ENCODE measurements at places on chromosomes 1 and 21. TPM values are rescaled to one million over a fixed set of nuclear protein-coding genes. Genes with fewer than 3 reads are reported as not detected.

- peak; percentile 34 for DNase-seq
Measured at GRCh38 chr1:96306809-96307560, 414.6 kb upstream of the PTBP2 start.

- DNase-seq, result no peak
Measured at GRCh38 chr1:220797553-220797952, 10.8 kb downstream of the MTARC1 start.

- DNase-seq, result peak; percentile 28
Measured at GRCh38 chr1:201172999-201173610, 17.5 kb upstream of the IGFN1 start.

- DNase-seq, result no peak
Measured at GRCh38 chr1:58978096-58978495, 194.2 kb upstream of the JUN start.

GRCh38 chr1:29592731-29593130 is 356.4 kb downstream of the PTPRU start:
- peak; percentile 40 for DNase-seq

- no peak for DNase-seq
Measured at GRCh38 chr1:42239555-42239954, 75.0 kb upstream of the GUCA2A start.

GRCh38 chr1:189970331-189971230 is 507.1 kb downstream of the BRINP3 start:
- no peak for DNase-seq

GRCh38 chr21:38925478-38925877 is 119.7 kb downstream of the ETS2 start:
- DNase-seq, result no peak

GRCh38 chr1:233261206-233261605 is 34.3 kb downstream of the PCNX2 start:
- DNase-seq, result no peak

- DNase-seq, result no peak
Measured at GRCh38 chr1:109573785-109574184, 25.4 kb downstream of the GNAI3 start.

DNA sequence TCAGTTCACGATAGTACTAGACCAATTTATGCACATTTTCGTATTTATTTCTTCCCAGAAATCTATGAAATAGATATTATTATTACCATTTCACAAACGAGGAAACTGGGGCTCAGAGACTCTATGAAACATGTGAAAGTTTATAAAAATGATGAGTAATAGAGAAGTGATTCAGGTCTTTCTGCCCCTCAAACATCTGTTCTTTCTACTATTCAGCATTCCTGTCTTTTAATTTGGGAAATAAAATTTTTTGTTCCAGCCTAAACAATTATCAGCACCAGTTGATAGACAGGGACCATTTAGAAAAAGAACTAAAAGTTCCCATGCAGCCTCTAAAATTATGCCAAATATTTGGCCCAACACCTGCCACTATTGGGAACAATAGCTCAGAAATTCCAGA is 585.1 kb downstream of the PTPRC start:
- DNase-seq, result no peak

- no peak for DNase-seq
Measured at GRCh38 chr1:204972426-204972825, 70.6 kb upstream of the CNTN2 start.

DNA sequence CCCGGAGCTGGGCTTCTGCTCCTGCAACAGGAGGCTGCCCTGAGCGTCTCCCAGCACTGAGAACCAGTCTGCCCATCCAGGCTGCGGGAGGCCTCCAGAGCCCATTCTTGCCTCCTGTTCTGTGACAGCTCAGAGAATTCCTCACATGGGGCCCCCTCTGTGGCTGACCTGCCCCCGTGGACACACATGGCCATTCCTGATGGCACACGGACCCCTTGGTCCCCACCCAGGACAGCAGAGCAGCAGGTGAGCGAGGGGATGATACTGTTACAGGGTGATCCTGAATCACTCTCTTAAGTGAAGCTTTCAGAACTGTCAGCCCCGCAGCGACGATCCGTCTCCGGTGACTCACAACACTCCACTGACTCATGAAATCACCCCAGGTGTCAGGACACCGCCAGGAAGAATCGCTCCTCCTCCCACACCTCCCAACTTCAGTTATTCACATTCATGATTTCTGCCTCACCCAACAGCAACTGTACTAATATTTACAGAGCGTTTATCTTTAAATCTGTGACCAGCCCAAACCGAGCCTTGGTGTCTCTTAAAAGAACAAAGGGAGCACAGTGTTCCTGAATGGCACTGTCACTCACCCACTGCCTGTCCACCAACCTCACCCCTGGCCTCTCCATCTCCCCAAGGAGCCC is 22.5 kb downstream of the CHD5 start:
- peak; percentile 79 for DNase-seq

DNA sequence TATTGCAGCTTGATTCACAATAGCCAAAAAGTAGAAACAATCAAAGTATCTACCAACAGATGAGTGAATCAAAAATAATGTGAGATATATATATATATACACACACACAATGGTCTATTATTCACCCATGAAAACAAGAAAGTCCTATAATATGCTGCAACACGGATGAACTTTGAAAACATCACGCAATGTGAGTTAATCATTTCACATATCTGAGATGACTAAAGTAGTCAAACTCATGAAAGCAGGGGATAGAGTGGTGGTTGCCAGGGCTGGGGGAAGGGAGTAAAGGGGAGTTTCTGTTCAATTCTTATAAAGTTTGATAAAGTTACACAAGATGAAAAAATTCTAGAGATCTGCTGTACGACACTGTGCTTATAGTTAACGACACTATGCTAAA is 1234.8 kb downstream of the MRPL39 start:
- no peak for DNase-seq

GRCh38 chr21:44508711-44509445 is 31.1 kb downstream of the KRTAP10-1 start:
- no peak for DNase-seq

DNA sequence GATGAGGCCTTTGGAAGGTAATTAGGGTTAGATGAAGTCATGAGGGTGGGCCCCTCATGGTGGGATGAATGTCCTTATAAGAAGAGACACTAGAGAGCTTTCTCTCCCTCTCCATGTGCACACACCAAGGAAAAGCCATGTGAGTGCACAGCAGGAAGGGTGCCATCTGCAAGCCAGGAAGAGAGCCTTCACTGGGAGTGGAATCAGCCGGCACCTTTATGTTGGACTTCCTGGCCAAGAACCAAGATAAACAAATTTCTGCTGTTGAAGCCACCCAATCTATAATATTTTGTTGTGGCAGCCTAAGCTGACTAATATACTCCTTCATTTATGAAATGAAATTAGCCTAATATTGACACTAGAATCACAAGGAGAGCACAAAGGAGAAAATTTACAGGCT is 38.2 kb upstream of the PKP1 start:
- DNase-seq, result no peak

DNA sequence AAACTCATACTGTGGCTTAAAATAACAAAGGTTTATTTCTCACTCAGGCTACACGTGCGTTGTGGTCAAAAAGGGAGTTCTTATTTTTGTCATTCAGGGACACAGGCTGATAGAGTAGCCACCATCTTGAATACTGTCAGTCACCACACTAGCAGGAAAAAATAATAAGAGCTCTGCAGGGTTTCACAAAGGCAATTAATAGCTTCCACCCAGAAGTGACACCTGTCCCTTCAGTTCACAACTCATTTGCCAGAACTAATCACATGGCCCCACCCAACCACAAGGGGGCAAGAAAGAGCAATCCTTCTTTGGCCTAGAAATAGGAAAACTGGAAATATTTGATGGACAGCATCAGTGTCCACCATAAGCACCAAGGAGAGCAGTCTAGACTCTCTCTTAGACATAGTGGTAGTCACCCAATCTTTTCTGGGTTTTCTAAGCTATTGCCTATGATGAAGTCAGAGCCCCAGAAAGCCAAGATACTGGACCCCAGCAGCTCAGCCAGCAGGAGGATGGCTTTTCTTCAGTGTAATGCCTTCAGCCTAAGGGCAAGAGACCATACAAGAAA is 8.2 kb downstream of the HAPLN2 start:
- DNase-seq, result peak; percentile 50

GRCh38 chr21:34671462-34671861 is 2.7 kb downstream of the CLIC6 start:
- DNase-seq, result no peak

GRCh38 chr1:150577557-150578271 is 1.7 kb downstream of the MCL1 start:
- peak; percentile 37 for DNase-seq

- DNase-seq, result peak; percentile 100
Measured at GRCh38 chr1:84847253-84848250, 45.5 kb downstream of the LPAR3 start.

- peak; percentile 81 for DNase-seq
Measured at GRCh38 chr1:23282957-23283356, 61.1 kb downstream of the HNRNPR start.

The S100A16 gene
- 342 TPM for total RNA-seq

The PTGFRN gene
- 76.1 TPM for total RNA-seq

The CBR3 gene
- total RNA-seq, result 41.7 TPM

The TMEM81 gene
- total RNA-seq, result 1.8 TPM

The NFASC gene
- 6.0 TPM for total RNA-seq

The SPRR2E gene
- not detected for total RNA-seq

The TLCD4 gene
- total RNA-seq, result 0.48 TPM

The USH2A gene
- under 0.01 TPM for total RNA-seq

The PCP4 gene
- not detected for total RNA-seq

All from RPMI7951 (cell line).